ENCODE measurements at places on chromosomes 2 and 18.

- H3K27ac ChIP-seq = no peak overlapping the region
- no peak for DNase-seq
- H3K36me3 ChIP-seq = no peaks in the 10 kb centered on the region
- H3K4me3 ChIP-seq = no peak overlapping the region
- H3K27me3 ChIP-seq = no peaks in the 10 kb centered on the region
- no peaks in the 10 kb centered on the region for H3K4me1 ChIP-seq
These were observed 215.8 kb downstream of the ALK start for GRCh38 chr2:29705616-29706015.

DNA sequence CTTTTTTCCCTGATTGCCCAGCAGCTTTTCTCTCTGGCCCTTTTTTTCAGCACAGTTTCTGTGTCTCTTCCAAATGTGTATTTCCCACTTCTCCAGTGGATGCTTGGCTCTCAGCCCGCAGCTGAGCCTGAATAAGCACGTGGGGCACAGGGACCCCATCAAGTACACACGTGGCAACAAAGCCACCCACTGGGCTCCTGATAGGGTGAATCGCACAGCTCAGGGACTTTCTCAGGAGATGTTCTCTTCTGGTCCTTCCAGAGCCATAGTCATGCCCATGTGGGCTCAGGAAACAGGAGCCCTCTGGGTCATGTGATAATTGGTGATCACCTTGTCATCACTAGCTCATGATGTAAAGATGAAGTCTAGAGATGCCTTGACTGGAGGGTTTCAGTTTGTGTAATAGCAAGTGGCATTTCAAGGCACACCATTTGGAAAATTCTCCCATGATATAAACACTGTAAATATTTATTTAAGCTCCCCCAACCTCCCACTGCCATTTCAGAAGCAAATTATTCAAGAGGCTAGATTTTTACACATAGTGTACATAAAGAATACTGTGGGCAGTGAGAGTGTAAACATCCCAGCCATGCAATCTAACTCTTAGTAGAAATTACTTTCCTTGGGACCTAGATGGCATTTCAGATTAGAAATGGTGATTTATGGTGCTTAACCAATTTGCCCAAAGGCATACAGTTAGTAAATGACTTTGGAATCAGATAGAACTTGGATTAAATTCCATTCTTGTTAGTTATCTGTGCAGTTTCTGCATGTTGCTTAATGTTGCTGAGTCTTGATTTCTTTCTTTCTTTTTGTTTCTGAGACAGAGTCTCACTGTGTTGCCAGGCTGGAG is 597.5 kb downstream of the SLC4A3 start:
- H3K4me1 ChIP-seq = no peaks in the 10 kb centered on the region
- H3K27ac ChIP-seq = no peak overlapping the region
- no peak for DNase-seq

GRCh38 chr2:229270551-229271410 is at the start of gene PID1:
Gene PID1, minus strand, starts transcription at chr2:229271287. Its CDS starts 244 bp downstream, at chr2:229271043.
- no peaks in the 10 kb centered on the region for H3K36me3 ChIP-seq
- peak; percentile 51 for DNase-seq
- no peaks in the 10 kb centered on the region for H3K4me1 ChIP-seq
- no peak within 1 kb of the TSS for H3K27ac ChIP-seq
- H3K27me3 ChIP-seq = no peaks in the 10 kb centered on the region

DNA sequence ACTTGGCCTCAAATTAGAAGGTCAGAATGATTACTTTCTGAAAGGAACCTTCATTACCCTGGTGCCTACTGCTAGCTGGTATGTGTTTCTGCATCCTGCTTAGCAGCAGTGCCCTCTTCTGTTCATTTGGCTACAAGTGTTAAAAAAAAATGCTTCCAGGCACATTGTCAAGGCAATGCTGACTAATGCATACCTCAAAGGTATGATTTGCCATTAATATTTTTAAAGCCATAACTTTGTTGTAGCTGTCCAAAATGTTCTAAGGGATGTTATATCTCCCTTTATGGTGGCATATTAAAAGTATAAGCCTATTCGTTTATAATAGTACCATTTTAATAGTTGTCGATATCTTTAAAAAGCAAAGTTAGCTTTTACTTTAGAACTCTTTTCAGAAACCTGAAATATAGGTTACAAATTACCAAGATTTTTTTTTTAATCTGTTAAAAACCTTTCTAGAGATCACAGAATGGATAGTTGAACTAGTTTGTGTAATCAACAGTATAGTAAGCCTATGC is 52.0 kb upstream of the FAM171B start:
- H3K27me3 ChIP-seq = no peaks in the 10 kb centered on the region
- no peak overlapping the region for H3K4me3 ChIP-seq
- peak; percentile 76 for DNase-seq

DNA sequence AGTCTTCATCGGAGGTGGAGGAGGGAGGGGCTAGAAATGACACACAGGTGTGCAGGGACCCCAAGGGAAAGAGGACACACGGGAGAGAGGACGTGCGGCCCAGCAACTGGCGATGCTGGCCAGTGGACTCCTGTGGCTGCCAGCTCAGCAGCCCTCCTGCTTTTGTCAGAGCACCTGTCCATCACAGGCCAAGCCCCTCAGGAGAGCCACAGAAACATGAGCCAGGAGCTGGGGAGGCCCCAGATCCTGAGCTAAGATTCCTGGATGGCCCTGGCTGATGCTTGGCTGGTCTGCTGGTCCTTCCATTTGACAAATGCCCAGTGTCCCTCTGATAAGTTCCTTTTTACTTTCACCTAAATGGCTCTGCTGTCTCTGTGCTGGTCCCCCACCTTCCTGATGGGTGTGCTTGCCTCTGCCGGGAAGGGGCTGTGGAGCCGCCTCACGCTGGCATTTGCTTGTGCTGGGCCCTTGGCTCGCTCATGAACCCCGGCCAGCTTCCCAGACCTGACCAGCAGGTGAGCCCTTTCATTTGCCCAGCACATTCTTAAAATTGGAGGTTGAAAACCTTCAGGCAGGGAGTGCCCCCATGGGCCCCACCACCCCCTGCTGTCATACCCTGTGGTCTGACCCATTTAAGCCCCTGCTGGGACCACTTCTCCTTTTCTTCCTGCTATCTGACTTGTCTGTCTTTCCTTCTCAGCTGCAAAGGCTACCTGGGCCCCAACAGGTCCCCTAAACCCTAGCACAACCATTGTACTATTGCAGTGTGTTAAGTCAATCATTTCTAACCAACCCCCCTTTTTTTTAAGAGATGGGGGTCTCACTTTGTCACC is 37.3 kb downstream of the CYP27C1 start:
- DNase-seq = no peak
- no peaks in the 10 kb centered on the region for H3K27me3 ChIP-seq
- no peaks in the 10 kb centered on the region for H3K4me1 ChIP-seq
- no peak overlapping the region for H3K4me3 ChIP-seq

DNA sequence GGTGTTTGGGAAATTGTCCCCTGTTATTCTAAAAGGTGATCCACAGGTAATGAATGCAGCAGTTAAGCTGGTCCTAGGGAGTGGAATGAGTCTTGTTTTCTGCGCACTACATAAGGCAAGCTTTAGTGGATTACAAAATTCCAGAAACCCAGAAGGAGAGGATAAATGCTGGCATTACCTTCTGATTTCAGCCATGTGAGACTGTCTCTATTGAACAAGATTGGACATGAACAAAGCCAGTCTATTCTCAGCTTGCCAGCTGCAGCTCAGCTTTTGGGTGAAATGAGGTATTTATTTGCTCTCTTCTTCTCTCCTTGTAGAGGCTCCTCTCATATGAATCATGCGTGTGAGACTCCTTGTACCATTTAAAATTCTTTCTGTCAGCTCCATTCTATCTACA is 944.9 kb downstream of the CNTNAP5 start:
- no peak overlapping the region for H3K27ac ChIP-seq
- no peak overlapping the region for H3K4me3 ChIP-seq
- DNase-seq = no peak
- H3K27me3 ChIP-seq = no peaks in the 10 kb centered on the region

GRCh38 chr2:7571701-7572100 is 654.5 kb downstream of the RNF144A start:
- DNase-seq = no peak
- H3K36me3 ChIP-seq = no peaks in the 10 kb centered on the region
- H3K27me3 ChIP-seq = no peaks in the 10 kb centered on the region

DNA sequence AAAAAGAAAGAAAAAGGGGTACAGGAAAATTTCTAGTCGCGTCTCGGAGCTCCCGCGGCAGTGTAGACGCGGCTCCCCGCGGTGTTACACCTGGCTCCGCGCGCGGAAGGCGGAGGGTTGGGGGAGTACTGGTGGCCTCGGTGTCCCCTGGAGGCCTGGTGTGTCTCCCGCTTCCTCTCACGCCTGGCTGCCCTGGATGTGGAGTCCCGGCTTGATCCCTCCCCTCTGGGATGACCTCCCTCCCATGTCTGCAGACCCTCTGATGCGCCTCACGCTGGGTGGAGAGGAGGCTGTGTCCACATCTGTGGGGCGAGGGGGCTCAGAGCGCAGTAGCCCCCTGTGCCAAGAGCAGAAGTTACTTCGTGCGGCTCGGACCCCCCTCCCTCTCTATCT is 1.2 kb downstream of the KIF5C start:
- no peaks in the 10 kb centered on the region for H3K36me3 ChIP-seq
- no peaks in the 10 kb centered on the region for H3K27me3 ChIP-seq
- H3K4me1 ChIP-seq = no peaks in the 10 kb centered on the region
- peak overlapping the region; percentile 65 for H3K4me3 ChIP-seq
- peak; percentile 81 for DNase-seq
- H3K27ac ChIP-seq = peak overlapping the region; percentile 55

DNA sequence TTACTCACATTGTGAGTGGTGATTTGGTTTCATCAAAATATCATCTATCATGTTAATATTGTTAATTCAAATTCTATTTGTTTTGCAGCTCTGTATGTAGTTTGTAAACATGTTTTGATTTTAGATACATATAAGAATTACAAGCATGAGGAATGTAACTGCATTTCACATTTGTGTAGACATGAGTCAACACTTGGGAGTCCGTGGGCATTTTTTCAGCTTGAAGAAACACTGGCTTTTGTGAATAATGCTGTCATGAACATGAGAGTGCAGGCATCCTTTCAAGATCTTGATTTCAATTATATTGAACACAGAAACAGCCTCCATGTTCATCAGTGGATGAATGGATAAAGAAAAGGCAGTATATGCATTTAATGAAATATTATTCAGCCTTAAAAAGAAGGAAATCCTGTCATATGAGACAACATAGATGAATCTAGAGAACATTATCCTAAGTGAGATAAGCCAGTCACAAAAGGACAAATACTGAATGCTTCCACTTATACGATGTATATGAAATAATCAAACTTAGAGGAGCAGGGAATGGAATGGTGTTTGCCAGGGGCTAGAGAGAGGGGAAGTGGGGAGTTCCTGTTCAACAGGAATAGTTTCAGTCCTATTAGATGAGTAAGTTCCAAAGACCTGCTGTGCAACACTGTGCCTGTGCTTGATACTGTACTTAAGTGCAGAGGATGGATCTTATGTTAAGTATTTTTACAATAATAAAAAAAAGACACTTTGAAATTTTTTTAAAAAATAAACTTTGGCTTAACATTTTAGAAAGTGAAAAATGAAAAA is 194.9 kb downstream of the LRATD1 start:
- H3K4me3 ChIP-seq = no peak overlapping the region
- no peaks in the 10 kb centered on the region for H3K36me3 ChIP-seq
- H3K27me3 ChIP-seq = no peaks in the 10 kb centered on the region
- no peak overlapping the region for H3K27ac ChIP-seq
- DNase-seq = no peak

- peaks cover 10% of the 10 kb centered on the region for H3K4me1 ChIP-seq
- H3K27ac ChIP-seq = peak overlapping the region; percentile 47
- no peak overlapping the region for H3K4me3 ChIP-seq
- DNase-seq = no peak
These were observed 26.5 kb downstream of the LRRC30 start for GRCh38 chr18:7257426-7257740.
